ENCODE measurements at places on chromosomes 7 and 10.

DNA sequence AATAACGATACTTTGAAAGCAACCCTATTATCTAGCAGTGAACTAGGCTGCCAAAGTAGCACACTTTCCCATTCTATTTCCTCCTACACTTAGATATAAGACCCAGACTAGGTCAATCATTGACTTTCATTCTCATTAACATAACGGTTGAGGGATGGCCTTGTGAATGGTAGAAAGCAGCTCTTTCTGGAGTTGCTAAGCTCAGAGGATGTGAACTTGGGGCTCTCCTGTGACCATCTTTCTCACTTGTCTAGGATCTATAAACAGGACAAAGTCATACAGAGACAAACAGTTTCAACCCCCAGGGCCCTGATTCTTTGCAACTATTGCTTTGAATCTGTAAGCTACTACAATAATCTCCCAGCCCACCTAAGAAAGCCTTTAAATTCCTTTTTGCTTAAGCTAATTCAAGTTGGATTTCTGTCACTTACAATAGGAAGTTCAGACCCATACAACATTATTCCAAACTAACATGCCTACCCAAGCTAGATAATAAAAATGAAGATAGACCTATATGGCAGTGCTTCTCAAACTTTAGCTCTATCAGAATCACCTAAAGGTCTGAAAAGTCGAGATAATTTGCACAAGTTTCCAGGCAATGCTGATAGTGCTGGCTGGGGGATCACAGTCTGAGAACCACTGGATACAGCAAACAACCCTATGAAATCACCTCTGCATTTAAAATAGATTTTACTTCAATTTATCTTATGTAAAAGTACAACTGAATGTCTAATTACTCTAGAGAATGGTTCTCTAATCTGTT lies 16.7 kb downstream of the P4HA1 start:
- no peak for DNase-seq

- no peak for DNase-seq
These were observed 634 bp downstream of the EZH2 start for GRCh38 chr7:148883266-148884048.

DNA sequence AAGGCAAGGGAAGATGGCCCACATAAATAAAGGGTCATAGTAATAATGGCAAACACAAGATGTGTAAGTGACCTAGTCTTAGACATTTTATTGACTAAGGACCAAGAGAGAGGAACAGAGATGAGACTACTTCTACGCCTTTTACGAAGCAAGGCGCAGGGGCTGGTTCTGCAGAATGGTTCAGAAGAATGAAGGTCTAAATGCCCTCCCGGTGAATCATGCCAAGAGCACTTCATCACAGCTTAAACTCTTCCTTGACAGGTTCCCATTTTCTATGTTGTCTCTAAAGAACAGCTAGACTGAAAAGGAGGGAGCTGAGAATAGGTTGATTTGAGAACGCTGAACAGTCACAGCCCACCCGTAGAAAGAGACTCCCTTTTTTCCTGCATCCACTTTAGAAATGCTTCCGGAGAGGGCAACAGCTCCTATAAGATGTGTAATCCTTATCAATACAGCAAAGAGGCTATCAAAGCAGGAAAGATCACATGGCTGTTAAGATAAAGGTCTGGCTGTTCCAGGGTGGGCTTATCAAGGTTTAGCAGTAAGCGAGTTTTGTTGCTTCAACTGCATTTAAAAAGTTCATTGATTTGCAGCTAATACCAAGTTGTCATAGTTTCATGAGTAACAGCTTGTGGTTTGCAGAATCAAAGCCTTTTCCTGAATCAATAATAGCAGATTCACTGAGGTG lies 93.4 kb upstream of the AUTS2 start:
- no peak for DNase-seq

- DNase-seq = no peak
These were observed 44.1 kb downstream of the HGF start for GRCh38 chr7:81725812-81726127.

DNA sequence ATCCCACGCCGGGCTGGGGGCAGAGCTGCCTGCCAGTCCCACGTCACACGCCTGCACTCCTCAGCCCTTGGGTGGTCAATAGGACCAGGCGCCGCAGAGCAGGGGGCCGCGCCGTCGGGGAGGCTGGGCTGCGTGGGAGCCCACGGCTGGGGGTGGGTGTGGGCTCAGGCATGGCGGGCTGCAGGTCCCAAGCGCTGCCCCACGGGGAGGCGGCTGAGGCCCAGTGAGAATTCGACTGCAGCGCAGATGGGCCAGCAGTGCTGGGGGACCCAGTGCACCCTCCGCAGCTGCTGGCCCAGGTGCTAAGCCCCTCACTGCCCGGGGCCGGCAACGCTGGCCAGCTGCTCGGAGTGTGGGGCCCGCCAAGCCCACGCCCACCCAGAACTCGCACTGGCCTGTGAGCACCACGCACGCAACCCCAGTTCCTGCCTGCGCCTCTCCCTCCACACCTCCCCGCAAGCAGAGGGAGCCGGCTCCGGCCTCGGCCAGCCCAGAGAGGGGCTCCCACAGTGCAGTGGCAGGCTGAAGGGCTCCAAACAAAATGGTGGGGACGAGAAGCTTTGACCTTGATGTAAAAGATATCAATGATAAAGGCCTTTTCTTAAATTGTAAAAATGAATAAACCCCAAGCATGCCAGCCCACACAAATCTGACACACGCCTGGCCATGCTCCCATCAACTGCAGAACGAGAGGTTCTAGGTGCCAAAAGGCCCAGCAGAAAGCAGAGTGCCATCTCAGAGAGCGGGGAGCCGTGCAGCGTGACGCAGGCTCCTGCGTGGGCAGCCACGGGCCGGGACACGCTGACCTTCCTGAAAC lies 255.5 kb downstream of the MAD1L1 start:
- DNase-seq = no peak

GRCh38 chr7:155809332-155809946 lies 2.8 kb downstream of the SHH start:
- DNase-seq = no peak
